Activated T-helper 1 cell treated with anti-CD3 and anti-CD28 coated beads, Interleukin-12 subunit alpha, Interleukin-12 subunit beta, Interleukin-2, Interleukin-4 antibody, amounts not matched to agents 30 ng/mL and 10 ng/mL and 1 ng/mL, durations not matched to agents 14 hours and 24 hours and 36 hours (primary cell): ENCODE measurements at places on chromosomes 1 and 21. TPM values are rescaled to one million over a fixed set of nuclear protein-coding genes. Genes with fewer than 3 reads are reported as not detected.

GRCh38 chr1:55861676-55862340 lies 646.6 kb upstream of the USP24 start:
- no peak for DNase-seq

DNA sequence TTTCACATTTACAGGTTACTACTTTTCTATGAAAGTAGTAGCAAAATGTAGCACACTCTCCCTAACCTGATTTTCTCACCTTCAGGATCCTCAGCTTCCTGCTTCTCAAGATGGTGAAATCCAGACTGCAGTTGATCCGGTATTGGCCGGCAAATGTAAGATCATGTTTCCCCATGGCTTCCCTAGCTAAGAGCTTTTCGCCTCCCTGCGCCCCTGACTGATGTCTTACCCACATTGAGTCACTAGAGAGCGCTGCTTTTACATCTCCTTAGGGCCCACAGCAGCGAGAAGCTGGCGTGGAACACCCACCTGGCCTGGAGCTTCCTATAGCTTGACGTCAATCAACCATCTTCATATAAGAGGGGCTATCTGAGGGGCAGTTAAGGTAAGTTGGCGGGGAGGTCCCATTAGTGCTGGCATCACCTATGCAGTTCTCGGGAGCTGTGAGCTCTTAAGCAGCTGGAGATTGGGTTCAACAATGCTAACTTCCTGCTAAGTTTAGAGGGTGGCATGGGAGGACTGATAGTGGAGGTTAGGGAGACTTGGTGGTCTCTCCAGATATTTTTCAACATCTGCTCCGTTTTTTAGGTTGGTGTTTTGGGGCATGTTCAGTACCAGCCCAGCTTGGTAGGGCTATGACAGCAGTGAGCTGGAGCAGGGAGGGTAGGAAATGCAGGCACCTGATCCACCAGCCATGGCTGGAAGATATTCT lies 5.5 kb downstream of the PTPN7 start:
- DNase-seq = no peak

- DNase-seq = peak; percentile 11
These were observed 46.5 kb upstream of the RNF11 start for GRCh38 chr1:51189421-51190073.

DNA sequence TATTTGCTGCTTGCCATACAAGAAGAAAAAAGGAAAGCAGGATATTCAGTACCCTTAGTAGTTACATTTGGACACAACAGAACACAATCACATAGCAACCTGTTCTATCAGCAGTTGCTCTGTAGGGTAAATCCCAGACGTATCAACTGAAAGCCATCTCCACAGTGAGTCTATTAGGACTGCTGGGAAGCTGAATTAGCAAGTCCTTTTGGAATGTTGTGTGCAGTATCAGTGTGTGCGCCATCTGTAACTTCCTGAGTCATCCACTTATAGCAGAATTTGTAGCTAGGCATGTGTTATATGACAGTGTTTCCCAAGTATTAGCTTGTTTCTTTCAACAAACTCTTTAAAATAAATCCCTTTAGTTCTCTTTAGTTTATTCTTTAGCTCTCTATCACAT lies 21.3 kb downstream of the CCDC30 start:
- DNase-seq = no peak

DNA sequence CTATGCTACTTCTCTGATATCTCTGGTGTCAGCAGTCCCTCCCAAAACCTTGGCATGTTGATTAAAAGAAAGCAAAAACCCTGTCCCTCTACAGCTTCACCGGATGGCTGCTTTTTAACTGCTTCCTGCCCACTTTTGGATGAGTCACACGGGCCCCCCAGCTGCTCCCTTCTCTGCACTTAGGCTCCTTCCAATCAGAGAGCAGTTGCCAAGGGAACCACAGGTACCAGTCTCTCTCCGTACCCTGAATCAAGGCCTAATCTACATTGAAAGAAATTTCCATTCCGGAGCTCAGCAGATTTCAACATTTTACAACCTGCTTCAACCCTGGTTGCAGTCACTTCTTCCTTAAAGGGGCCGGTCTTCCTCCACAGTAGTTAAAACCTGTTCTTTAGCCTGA lies 70.6 kb upstream of the GJB5 start:
- DNase-seq = no peak

GRCh38 chr1:156060937-156061636 lies at the start of gene RAB25:
Gene RAB25, plus strand, starts transcription at chr1:156061160. Its CDS starts 241 bp downstream, at chr1:156061401.
- no peak for DNase-seq

DNA sequence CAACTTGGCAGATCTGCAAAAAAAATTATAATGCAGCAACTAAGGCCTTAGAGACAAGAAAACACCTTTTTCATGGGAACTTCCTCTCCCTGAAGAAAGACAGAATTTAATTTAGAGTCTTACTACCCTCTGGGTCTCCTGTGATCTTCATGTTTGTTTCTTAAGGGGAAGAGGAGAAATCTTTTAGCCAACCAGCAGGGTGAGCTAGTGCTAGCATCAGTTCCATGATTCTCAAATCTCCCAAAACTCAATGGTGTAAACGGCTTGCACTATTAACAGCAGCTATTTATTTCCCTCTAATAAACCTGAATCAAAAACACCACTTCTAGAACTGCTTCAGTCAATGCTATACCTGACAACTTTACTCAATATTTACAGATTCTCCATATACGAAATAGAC lies 3.8 kb downstream of the ZNF644 start:
- no peak for DNase-seq

- no peak for DNase-seq
These were observed 39.5 kb upstream of the NEK7 start for GRCh38 chr1:198117267-198117666.

DNA sequence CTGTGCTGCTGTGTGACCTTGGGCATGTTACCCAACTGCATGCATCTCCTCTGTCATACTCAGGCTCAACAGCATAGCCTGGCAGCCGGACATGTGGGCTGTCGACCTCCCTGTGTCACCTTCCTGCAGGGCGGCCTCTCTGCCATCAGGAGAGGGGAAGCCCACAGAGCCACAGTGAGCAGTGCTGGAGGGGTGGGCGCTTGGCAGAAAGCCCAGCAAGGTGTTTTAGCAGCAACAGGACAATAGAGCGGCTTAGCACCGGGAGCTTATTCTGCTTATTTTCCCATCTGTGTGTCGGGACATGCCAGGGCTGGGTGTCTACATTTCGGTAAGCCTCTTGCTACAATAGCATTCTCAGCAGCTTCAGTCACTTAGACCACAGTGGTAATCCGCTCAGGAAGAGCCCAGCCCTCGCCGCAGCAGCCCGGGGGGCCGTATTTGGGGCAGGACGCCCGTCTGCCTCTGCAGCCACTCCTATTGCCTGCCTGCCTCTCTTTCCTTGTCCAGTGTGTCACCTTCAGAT lies 22.8 kb upstream of the CDK18 start:
- no peak for DNase-seq

- DNase-seq = no peak
These were observed 13.2 kb downstream of the NAV1 start for GRCh38 chr1:201551877-201552731.

DNA sequence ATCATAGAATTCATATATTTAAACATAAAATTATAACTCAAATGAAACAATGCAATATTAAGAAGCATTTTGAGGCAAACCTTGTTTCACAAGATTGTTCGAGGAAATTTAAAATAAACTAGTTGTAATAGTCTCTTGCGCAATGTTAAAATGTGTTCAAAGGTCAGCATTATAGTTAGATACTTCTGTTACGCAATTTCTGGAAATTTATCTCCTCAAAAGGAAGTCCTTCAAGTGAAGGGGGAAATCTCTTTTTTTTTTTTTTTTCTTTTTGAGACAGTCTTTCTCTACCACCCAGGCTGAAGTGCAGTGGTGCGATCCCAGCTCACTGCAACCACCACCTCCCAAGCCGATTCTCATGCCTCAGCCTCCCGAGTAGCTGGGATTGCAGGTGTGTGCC lies 52.1 kb downstream of the FMO4 start:
- DNase-seq = no peak

Gene GPR89B
- total RNA-seq = 15.2 and 19.0 TPM in 2 replicates

Gene SLC30A10
- not detected in 2 replicates for total RNA-seq

Gene NPR1
- total RNA-seq = 0.05 and 0.07 TPM in 2 replicates
